ENCODE measurements at places on chromosomes 2 and 18. TPM values are rescaled to one million over a fixed set of nuclear protein-coding genes. Genes with fewer than 3 reads are reported as not detected.

- DNase-seq, result no peak
Measured at GRCh38 chr18:76958692-76959341, 136.5 kb downstream of the ZNF236 start.

DNA sequence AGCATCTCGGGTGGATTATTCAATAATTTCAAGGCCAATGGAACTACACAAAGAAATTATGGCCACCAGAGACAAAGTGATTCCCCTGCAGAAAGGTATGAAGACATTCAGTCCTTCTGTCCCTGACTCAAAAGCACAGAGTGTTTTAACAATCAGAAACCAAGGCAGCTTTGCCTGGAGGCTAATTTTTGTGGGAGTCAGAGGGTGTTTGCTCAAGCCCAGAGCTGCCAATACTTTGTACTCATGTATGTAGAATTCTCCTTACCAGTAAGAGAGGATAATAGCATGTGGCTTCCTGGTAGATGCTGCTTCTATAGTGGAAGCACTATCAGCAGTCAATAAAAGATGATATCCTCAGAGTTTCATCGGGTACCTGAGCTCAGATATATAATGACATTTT lies 178.4 kb downstream of the KCNE4 start:
- no peak for DNase-seq

GRCh38 chr18:23743733-23744333 lies 54.6 kb downstream of the LAMA3 start:
- DNase-seq, result no peak

DNA sequence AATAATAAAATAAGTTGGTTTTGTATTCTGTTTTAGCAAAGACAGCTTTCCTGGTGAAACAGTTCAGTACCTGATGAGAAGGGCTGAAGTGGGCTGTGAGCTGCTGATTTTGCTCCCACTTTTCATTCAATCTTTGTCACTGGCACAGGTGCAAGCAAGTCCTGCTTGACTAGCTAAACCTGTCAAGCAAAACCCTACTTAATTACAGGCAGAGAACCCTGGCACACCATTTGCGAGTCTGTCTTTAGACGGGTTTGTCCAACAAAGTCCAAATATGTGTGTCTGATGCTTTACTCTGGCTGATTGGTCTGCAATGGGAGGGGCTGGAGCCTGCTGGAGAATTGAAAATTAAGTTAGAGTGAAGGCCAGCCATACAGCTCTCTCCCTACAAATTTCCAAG lies 267.2 kb downstream of the EPHA4 start:
- DNase-seq, result no peak

DNA sequence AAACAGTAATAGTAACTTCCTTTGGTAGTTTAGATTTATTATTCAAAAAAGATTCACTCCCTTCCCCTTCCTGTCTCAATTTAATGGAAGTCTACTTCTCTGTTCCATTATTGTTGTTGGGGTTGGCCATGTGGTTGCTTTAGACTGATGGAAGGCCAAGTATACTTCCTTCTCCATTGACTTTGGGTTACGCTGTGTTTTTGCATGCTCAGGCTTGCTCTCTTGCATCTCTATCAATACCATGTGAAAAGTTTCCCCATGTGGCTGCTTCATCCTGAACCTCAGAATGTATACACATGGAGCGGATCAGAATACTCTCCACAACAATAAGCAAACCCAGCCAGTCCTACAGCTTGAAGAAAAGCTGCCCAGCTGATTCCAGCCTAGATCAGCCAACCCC lies 20.3 kb downstream of the CFAP210 start:
- no peak for DNase-seq

DNA sequence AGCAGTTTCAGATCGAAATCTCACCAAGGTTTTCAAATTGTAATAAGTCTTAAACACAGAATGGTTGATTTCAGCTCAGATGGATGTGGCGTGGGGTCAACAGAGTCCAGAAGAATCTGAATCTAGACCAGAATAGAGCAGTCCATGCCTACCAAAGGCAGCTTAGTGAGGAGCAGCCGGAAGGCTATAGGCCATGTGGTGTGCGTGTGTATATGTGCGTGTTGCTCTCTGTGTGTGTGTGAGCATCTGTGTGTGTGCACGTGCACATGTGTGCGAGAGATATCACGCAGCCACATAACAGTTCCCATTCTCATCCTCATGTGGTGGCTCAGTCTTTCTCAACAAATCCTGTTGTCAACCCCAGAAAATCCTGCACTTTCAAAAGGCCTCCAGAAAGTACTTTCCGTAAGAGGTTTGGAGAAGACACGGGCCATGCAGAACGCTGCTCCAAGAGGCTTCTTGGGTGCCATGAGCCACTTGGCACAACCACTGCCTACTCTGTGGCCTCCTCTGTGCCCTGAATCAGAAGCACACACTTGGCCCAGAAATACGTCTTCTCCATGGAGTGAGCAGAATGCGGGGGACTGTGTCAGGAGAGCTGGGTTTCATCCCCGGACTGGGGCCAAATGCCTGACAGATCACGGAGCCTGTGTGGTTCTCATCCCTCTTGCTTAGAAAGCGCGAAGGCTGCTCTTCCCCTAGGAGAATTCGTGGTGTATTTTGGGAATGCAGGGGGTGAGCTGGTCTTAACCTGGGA lies 67.3 kb downstream of the ACKR3 start:
- DNase-seq, result no peak

DNA sequence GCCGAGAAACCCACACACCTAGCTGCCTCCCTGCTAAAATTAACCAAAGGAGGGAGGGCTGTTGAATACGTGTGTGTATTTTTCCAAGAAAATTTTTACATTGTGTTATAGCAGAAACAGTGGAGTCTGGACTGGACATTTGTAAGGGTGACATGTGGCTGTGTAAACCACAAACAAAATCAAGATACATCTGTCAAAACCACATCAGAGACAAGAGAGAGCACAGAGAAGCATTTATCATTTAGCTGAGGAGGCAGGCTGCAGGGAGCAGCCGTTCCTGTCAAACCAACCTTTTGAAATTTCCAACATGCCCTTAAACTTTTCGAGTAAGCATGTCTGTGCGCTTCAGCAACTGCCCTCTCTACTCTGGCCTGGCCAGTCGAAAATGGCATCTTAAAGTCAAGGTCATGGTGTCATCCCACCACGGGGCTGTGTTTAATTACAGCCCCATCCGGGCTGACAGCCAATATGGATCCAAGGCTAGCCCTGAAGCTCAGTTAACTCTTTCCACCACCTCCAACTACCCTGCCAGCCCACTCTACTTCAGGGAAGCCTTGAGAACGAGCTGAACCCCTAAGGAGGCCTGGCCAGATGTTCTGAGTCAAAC lies 8.4 kb downstream of the BCL11A start:
- no peak for DNase-seq

Gene TFPI
- total RNA-seq, result 27.7 TPM

Gene FAM161A
- total RNA-seq, result 29.8 TPM

Measured in frontal cortex (tissue), 4 donors.